Activated CD8-positive, alpha-beta memory T cell treated with anti-CD3 and anti-CD28 coated beads, Interleukin-2, amount 50 U/mL, for 48 hours (primary cell): ENCODE measurements at places on chromosomes 11 and 22.
A peak's percentile ranks its signal among the peaks of the same experiment; 100 is the strongest.

DNA sequence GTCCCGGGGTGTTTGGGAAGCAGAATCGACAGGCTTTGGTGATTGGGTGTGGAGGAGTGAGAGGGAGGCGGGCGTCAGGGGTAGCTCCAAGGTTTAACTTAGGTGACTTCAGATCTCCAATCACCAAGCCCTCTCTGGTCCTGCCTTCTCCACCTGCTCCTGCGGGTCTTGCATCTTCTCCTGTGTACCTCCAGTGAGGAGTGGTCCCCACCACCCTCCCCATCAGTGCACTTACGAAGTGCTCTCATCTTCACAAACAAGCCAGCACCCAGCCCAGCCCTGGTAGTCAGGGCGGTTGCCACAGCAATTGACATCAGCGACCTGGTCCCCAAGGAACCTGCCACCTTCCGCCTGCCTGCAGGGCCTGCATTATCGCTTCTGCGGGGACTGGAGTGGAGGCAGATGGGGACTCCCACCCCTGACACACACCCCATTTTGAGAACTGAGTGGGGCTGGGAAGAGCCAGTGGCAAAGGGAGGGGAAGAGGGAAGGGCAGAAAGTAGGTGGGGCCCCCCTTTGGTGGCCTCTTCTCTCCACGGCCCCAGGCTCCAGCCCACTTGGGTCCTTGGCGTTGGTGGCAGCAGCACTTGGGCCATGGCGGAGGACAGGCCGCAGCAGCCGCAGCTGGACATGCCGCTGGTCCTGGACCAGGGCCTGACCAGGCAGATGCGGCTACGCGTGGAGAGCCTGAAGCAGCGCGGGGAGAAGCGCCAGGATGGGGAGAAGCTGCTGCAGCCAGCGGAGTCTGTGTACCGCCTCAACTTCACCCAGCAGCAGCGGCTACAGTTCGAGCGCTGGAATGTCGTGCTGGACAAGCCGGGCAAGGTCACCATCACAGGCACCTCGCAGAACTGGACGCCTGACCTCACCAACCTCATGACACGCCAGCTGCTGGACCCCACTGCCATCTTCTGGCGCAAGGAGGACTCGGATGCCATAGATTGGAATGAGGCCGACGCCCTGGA is at the start of gene OMP:
TSS of gene OMP (plus strand) at position 595 of the 965 bp plus-strand sequence. CDS start at position 595, 0 bp downstream.
- DNase-seq: no peak

GRCh38 chr11:130763087-130763980 is 152.9 kb downstream of the SNX19 start:
- no peak for DNase-seq

DNA sequence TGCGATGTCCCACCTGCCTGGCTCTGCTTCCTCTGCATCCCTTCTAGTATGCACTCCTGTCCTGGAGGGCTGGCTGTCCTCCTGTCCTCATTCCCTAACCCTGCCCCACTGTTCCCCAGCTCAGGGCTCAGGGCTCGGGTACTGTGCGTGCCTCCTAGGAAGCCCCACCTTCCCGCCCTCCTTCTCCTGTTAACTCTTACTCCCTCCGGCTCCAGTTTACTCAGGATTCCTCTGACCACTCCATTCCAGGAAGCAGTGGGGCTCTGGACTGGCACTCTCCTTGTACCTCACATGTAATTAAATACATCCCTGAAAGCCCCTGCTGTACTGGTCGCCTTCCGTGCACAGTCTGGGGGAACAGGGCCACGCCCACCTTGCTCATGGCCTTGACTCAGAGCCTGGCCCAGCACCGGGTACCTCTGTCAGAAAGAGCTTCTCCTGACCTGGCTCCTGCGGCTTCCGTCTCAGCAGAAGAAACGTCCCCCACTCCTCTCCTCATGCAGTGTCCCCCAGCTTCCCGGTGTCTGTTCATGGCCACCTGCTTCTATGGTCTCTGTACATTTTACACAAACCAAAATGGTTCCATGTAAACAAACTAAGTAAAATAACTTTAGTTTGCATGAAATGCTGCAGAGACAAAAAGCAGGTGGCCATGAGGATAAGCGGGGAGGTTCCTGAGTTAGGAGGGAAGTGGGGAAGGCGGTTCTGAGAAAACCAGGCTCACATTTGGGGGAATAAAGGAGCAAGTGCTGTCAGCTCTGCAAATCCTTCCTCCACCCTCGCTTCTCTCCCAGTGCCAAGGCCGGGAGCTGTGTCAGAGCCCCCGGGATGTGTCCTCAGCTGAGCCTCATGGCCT is 445.9 kb downstream of the BRD1 start:
- DNase-seq: peak; percentile 29

DNA sequence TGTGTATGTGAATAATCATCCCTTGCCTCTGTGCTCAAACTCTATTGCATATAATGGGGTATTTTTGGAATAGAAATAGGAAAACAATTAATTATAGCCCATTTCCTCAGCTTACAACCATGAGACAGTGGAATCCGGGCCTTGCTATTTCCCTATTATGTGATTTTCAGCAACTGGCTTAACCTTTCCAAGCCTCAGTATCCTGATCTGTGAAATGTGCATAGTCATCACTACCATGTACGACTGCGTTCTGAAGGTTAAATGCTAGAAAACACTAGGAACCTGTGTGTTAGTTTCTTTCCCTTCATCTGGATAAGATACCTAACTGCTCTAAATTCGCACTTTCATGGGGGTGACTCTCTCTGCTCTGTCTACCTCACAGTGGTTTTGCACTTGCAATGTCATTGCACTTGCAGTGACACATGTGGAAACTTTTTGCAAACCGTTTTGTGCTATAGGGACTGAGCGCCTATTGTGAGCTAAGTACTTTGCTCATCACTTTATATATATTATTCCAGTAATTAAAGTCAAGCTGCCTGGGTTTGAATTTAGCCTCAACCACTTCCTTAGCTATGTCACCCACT is 48.3 kb downstream of the IRAG1 start:
- no peak for DNase-seq

GRCh38 chr22:39150848-39151215 is 1.6 kb downstream of the CBX7 start:
- no peak for DNase-seq

GRCh38 chr22:46795845-46796565 is 33.6 kb downstream of the TBC1D22A start:
- peak; percentile 28 for DNase-seq
